CD4-positive, alpha-beta T cell treated with Interleukin-1 beta for 1 hour (primary cell): ENCODE measurements at places on chromosomes 6 and 20.

- DNase-seq: no peak
Observed at GRCh38 chr6:20744911-20745557, 210.8 kb downstream of the CDKAL1 start.

DNA sequence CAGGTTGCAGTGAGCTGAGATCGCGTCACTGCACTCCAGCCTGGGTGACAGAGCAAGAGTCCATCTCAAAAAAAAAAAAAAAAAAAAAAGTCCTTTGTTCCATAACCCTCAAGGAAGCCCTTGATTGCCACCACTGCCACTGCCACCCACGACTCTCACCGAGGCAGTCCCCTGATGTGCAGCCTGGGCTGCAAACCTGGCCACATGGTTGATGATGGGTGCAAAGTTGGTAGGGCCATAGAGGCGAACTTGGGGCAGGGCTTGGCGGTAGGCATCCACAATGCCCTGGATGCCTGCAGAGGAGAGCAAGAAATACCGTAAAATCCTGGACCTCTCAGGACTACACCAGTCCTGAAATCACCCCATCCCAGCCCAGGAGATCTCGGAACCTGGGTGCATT is 11.5 kb downstream of the SPAG4 start:
- DNase-seq: no peak

DNA sequence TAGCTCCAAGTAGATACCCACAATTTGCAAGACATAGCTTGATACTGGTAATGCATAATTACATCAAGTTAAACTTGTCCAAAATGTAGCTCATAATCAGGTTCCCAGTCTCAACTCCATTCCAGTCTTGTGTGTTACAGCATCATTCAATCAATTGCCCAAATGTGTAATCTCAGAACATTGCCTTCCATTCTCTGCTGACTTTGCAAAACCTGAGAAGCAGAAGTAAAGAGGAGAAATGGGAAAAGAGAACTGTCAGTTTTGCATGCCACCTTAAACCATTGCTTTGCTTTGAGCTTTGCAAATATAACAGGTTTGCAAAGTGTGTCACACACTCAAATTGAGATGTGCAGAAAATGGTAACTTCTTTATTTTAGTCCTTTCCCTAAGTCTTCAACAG is 40.3 kb upstream of the CNKSR3 start:
- no peak for DNase-seq

- DNase-seq: no peak
Observed at GRCh38 chr20:2223558-2224367, 72.0 kb upstream of the TGM3 start.

- no peak for DNase-seq
Observed at GRCh38 chr20:52991830-52992229, 19.7 kb downstream of the TSHZ2 start.

DNA sequence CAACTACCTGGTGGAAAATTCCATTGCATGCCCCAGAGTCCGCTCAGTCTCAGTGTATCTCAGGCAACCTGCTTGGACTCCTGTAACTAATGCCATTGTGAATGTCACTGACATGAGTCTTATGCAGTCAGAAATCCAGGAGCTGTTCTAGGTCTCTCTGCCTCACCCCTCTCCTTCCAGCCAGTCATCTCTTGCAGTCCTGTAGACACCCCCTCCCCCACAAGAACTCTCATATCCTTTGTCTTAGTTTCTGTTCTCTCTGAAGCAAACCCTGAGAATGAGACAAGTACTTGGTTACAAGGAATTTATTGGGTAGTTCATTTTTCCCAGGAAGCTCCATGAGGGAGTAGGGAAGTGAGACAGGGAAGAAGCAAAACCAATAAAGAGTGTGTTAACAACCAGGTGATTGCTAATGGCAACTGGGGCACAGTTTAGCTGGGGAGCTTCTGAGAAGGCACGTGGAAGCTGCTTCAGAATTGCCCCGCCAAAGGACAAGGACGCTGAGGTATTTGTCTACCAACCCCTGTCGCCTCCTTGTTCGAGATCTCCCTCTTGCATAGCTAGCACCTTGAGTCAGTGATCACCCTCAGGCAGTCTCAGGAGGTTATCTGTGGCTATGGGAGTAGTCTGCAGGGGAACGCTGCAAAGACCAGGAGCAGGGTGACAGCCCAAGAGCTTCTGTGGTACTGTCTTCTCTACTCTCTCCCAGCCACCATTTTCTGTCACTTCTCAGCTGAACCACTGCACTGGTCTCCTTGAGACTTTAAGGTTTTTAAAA is 911.4 kb upstream of the FLRT3 start:
- DNase-seq: no peak

DNA sequence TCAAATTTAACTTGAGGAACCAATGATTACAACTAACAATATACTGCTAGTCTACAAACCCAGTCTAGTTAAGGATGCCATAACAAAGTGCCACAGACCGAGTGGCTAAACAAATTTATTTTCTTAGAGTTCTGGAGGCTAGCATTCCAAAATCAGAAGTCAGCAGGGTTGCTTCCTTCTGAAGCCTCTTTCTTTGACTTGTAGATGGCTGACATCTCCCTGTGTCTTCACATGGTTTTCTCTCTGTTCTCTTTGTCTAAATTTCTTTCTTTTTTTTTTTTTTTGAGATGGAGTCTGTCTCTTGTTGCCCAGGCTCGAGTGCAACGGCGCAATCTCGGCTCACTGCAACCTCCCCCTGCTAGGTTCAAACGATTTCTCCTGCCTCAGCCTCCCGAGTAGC is 56.1 kb downstream of the NCOA3 start:
- DNase-seq: no peak

- DNase-seq: no peak
Observed at GRCh38 chr6:150606168-150606591, 6.5 kb downstream of the PLEKHG1 start.

GRCh38 chr20:4875578-4876067 is 125.7 kb downstream of the SLC23A2 start:
- DNase-seq: no peak

DNA sequence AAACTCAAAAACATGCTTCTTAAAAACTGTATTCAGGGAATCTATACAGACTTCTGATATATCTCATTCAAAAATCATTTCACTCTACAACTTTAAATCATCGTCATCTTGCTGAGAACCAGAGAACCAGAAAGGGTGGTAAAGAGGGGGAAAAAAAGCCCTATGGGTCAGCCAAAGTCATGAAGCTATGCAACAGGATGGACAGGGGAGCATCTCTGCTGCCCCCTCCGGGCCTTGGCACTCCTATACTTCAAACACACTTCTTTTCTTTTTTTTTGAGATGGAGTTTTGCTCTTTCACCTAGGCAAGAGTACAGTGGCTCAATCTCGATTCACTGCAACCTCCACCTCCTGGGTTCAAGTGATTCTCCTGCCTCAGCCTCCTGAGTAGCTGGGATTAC is 73.5 kb upstream of the NFATC2 start:
- DNase-seq: no peak

GRCh38 chr6:32932132-32932868 is 8.5 kb downstream of the HLA-DMB start:
- no peak for DNase-seq

DNA sequence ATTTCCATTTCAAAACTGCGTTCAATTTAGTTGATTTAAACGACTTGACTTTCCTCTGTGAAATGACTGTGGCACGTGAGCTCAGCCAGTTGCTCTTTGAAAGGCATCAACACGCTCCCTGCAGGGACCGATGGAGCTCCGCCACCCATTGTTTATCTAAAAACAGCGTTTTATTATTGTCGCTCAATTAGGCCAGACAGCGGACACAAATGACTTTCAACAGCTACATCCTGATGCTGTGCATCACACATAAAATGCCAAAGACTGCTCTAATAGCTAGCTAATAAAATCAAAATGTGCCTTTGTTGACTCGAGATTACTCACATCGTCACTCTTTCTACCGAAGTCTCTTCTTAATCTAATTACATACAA is 332.5 kb downstream of the CD83 start:
- DNase-seq: no peak

DNA sequence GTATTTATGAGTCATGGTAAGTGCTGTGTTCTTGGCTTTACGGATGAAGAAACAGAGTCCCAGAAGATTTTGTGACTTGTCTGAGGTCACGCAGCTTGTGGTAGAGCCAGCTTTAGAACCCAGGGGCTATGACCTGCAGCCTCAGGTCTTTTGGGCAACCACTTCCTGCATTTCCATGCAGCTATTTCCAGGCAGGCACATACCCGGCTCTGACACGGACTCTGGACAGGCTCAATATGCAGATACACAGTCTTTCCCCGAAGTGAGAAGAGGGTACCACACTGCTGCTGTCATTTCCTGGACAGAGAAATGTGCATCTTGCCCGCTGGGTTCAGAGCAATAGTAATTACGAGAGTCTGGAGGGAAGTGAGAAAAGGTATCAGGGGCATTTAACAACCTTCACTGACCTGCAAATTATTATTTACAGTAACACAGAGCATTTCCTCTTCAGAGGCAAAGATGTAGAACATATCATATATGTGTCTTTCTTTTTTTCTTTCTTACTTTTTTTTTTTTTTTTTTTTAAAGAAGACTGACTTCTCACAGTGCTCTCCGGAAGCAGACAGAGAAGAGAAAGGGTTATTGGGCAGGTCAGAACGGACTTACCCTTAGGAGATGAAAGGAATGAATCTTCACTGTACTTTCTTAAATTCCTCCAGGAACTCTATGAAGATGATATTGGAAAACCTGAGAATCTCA is 185.1 kb downstream of the CLIC5 start:
- peak; percentile 20 for DNase-seq

DNA sequence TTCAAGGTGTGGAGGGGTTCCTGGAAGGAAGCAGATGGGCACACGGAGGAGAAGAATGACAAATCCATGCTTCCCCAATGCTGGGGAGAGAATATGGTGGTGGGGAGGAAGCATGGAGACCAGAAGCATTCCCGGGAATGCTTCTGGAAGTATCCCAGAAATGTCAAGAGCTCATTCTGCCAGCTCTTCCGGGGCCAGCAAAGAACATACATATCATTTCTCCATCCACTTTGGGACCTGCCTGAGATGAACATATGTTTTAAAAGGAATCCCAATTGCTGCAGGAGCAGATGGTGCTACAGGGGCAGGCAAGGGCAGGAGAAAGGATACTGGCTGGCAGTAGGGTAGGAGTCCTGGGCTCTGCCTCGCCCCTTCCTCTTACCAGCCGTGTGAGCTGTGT is 37.9 kb upstream of the CCDC167 start:
- no peak for DNase-seq

DNA sequence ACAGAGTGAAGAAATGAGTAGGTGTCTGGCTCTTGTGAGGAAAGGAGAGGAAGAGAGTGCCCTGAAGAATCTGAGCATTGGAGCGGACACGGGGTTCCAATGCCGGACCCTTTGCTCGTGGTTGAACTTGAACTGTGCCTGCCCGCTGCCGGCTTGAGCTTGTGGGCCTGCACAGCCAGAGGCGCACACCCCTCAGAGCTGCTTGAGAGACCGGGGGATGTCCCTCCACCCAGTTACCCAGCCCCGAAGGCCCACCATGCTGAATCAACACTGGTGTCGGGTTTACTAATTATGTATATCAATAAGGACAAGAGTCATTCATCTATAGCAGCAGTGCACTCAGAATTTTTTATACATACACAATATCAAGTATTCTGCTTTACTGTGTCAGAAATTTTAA is 218.3 kb upstream of the CST7 start:
- no peak for DNase-seq

DNA sequence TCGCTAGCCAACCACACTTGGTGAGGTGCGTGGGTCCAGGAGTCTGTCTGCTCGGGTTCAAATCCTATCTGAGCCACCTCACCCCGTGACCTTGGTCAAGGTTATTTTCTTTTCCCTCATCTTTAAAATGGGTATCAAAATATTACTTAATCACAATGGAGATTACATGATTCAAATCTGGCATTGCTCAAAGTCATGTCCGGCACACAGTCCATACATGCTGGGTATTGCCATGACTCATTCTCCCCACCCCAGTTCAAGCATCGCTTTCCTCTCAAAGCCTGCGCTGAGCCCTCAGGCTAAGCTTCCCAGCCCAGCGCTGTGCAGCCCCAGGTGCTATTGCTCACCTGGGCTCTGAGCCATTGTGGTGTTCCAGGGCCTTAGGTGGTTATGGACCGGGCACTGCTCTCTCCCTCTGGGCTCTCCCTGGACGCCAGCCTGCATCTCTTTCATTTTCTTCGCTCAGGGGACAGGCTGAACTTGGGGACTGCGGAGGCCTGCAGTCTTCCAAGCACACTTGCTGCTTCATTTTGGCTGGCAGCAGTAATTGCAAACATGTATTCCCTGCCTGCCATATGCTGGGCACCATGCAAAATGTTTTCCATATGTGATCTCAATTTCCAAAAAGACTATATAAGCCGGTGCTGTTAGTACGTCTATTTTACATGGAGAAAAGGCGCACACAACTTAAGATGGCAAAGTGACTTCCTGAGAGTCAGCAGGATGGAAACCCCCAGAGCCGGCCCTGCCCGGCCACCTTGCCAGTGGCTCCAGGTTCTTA is 27.3 kb downstream of the WRNIP1 start:
- no peak for DNase-seq

GRCh38 chr6:22828179-22829062 is 259.1 kb downstream of the HDGFL1 start:
- DNase-seq: no peak

- no peak for DNase-seq
Observed at GRCh38 chr20:24783631-24784492, 165.2 kb upstream of the CST7 start.

DNA sequence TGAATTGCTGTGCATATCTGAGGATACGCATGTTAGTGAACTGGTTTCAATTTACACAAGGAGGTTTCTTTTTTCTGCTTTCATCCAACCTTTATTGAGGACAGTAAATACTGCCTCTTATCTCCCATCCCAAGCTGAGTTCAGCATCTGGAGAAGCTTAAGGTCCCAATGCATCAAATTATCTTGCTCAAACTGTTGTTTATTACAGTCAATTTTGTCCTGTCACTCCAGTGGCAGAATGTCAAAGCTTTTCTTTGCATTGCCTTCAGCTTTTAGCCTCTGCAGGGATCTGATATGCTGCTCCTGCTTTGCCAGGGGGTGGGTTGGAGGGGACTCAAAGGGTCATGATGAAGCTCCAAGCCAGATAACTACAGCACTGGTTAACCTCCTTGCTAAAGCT is 435.4 kb upstream of the SOX4 start:
- DNase-seq: no peak

DNA sequence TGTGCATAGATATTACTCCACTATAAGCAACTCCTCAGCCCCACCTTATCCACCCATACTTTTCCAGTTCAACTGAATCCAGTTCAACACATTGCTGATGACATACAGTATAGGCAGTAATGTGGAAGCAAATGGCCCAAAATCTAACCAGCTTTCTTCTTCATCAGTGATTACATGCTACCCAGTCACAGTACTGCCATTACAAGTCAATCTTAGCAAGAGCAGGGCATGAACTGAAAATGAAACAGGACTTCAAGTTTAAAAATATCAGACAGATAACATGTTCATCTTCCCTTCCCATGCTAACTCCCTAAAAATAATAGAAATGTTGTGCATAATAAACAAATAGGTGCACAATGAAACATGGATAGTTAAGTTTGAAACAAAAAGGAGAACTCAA is 19.2 kb downstream of the RRAGD start:
- DNase-seq: no peak

GRCh38 chr6:109118337-109118736 is 23.0 kb downstream of the CEP57L1 start:
- DNase-seq: no peak

GRCh38 chr6:162773996-162774395 is 46.2 kb downstream of the PACRG start:
- DNase-seq: no peak

GRCh38 chr20:25361287-25361683 is 29.4 kb downstream of the ABHD12 start:
- DNase-seq: no peak
